Parietal lobe (tissue), 2 donors: ENCODE measurements at places on chromosomes 7 and 10. TPM values are rescaled to one million over a fixed set of nuclear protein-coding genes. Genes with fewer than 3 reads are reported as not detected.

The CHST15 gene
- total RNA-seq, result 64.8 TPM

The OGDHL gene
- 7.5 TPM for total RNA-seq

The MTERF1 gene
- 30.4 TPM for total RNA-seq

The CLEC5A gene
- total RNA-seq, result not detected

The CAPZA2 gene
- total RNA-seq, result 190 TPM

The DPYSL4 gene
- 69.5 TPM for total RNA-seq

The RINT1 gene
- total RNA-seq, result 36.3 TPM

The SRRM3 gene
- 16.9 TPM for total RNA-seq

The C7orf57 gene
- total RNA-seq, result 1.3 TPM

The FIGNL1 gene
- 43.8 TPM for total RNA-seq

The AGAP5 gene
- 12.2 TPM for total RNA-seq

The PNLIPRP2 gene
- not detected for total RNA-seq
